T-helper 17 cell (primary cell): ENCODE measurements at places on chromosomes 2 and 18.

- DNase-seq, result no peak
These were observed 12.0 kb upstream of the GTF2A1L start for GRCh38 chr2:48605482-48606175.

DNA sequence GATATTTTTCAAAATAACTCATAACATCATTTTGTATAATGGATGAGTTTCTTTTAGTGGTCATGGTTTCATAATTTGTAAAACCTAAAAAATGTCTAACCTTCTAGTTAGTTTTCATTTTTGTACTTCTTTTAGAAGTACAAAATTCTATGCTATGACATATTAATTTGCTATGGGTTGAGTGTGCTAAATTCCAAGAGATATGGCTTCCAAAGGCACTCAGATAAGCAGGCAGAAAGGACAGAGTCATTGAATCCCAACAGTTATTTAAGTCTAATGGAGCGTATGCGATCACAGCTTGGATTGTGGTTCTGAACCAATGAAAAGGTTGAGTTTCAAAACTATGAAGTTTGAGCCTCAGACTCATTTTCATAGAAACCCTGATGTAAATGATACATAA lies 37.0 kb downstream of the GCG start:
- no peak for DNase-seq

DNA sequence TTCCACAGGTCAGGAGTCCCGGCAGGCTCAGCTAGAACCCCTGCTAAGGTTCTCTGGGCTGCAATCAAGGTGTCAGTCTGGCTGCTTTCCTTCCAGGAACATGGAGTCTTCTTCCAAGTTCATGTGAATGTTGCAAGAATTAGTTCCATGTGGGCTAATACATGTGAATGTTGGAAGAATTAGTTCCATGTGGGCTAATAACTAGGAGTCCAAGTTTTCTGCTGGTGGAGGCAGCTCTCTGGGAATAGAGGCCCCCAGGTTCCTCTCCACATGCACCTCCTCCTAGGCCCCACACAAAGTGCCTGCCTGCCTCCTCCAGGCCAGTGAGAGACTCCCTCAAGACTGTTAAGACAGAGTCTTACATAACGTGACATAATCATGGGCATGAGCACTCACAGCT lies 140.8 kb upstream of the SLC35G4 start:
- DNase-seq, result no peak

- no peak for DNase-seq
These were observed 230.8 kb downstream of the ANAPC1 start for GRCh38 chr2:111653103-111653624.

- DNase-seq, result no peak
These were observed 44.0 kb downstream of the SLC4A1AP start for GRCh38 chr2:27707462-27708256.

DNA sequence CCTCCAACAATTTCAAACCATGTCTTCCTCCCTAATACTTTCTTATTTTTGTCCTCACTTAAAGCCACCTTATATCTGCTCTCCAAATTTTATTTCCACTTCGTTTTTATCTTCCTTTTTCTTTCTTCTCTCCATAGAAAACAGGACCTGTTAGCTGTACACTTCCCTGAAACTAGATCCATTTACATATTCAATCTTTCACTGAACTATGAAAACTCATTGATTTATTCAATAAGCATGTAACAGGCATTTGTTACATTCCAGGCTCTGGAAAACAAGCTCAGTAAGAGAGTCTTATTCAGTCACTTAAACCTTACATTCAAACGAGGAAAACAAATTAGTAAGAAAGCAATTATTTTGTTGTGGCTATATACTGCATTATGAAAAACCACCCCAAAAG lies 1225.3 kb downstream of the SUCLG1 start:
- no peak for DNase-seq

DNA sequence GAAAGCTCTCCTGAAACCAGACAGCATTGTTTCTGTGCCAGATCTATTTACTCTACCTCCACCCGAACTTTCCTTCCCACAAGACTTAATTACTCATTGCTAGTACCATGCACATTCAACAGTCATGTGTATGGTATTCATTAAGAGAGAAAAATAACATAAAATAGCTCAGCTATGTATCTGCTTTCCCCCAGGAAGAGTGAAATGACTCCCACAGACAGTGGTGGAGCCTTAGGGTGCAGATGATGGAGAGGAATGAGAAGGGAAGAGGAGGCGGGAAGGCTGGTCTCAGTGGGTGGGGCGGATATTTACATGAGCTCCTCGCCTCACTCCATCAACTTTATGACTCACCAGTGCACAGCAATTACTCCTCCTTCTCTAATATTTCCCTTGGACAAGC lies 724.5 kb downstream of the EPHA4 start:
- DNase-seq, result no peak

DNA sequence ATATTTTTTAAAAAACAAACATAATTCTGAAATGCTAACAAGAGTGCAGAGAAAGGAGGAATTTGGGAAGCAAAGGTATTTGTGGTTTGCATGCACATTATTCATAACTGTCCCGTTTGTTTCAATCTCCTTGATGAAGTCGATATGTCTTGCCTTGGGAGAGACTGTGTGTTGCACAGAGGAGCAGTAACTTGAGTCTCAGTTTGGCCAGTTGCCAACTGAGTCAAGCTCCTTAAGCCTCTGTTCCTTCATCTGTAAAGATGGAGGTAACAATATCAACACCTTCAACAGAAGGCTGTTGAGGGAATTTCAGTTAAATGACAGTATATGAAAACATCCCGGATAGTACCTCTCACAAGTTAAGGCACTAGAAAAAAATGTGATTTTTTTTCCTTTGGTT lies 226.2 kb downstream of the ASXL3 start:
- no peak for DNase-seq

- DNase-seq, result no peak
These were observed 5.7 kb downstream of the GFPT1 start for GRCh38 chr2:69381337-69381737.

DNA sequence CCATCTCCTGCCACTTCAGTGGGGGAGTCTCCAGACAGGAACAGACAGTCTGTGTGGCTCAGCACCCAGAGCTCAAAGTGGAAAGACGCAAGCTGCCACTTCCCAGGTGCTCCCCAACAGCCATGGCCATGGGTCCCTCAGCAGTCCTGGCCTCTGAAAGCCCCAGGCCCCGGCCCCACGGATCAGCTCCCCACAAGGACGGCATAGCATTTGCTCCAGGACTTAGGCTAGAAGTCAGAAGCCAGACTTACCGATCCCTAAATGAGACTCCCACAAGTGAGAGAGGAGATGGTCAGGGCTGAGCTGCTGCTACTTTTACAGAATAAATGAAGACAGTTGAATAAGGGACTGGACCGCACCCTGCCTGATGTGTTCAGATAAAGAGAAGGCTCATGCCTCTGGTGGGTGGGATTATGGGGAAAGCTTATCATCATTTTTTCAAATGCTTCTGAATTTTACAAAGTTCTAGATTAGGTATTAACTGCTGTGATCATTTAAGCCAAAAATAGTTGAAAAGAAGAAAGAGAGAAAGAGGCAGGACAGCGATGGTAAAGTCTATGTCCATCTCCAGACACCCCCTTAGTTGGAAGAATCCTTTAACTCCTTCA lies 50.5 kb downstream of the ADD2 start:
- no peak for DNase-seq

GRCh38 chr2:202002381-202002780 lies 31.3 kb upstream of the FZD7 start:
- DNase-seq, result no peak

DNA sequence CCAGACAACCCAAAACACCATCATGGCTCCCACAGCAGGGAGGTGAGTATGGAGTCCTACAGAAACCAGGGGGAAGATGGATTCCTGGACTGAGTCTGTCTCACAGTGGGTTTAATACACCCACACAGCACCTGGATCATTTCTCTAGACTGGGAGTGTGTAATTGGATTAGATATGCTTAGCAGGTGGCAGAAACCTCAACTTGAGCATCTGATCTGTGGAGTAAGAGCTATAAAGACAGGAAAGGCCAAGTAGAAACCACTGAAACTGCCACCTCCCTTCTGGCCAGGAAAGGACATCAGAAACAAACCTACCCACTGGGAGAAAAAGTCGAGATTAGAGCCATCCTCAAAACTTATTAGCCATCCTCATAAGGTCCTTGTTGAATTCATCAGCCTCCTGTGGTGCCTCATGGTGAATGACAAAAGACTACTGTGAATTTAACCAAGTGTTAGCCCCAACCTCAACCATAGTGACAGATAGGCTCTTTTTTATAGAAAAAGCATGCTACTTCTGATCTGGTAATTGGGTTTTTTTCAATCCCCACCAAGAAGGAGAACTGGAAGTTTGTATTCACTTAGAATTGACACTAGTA lies 28.1 kb upstream of the CHST9 start:
- no peak for DNase-seq

DNA sequence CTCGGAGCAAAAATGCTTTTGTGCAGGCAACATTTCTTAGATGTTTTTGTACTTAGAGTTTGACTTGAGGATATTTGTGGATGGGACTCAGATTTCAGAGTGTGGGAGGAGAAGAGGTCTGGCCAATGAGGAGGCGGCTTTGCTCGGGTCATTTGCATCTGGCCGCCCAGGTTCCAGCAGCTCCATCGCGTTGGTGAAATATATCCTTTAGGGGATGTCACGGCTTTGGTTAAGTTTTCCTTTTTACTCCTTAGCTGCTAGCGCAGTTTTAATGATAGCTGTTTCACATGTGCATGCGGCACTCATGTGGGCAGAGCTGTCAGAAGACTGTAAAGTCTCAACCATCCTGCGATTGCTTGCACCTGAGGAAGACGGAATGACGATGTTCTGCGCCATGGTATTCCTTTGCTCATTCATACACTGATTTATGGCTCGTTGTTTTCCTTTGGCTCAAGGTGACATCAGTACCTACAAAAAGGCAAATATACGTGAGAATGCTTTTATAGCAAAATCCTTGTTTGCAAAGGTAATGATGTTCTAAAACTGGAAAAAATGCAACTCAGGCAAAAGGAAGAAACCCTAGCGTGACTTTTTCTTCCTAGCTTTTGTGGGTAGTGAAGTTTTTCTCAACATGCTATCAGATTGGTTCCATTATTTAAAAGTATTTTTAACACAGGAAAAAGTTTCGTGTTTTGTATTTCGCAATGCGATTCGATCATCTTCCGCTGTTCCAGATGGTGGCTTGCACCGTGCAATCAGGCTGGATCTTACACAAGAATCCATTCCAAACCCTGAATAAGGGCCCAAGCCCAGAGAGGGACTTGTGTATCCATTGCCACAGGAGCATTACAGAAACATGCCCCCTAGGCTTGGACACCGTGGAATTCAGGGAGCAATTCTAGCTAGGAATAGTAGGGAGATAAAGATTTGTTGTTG lies 70.5 kb upstream of the ZNF516 start:
- DNase-seq, result no peak

- no peak for DNase-seq
These were observed 12.4 kb downstream of the ASB1 start for GRCh38 chr2:238438856-238439849.

- no peak for DNase-seq
These were observed 11.5 kb downstream of the SFTPB start for GRCh38 chr2:85656468-85656867.

- peak; percentile 52 for DNase-seq
These were observed 17.4 kb upstream of the MRPL33 start for GRCh38 chr2:27754138-27754588.

DNA sequence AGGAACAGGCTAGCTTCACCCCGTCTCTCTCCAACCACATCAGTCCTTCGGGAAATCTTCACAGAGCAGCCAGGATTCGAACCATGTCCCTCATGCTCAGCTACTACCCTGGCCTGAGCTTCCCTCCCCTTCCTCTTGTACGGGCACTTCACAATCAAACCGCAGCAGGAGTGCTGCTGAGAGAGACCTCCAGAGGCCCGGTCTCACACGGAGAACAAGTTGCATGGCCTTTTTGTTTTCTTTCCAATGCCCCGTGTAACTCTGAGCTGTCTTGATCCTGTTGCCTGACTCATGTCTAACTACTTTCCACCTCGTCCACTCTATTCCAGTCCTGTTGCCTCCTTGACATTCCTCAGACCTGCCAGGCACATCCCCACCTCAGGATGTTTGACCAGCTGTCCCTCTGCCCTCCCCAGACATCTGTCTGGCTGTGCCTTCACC lies 25.4 kb downstream of the FBLN7 start:
- DNase-seq, result no peak

- DNase-seq, result no peak
These were observed 134.9 kb downstream of the LTBP1 start for GRCh38 chr2:33081691-33082090.

GRCh38 chr2:71742953-71743601 lies 289.7 kb downstream of the DYSF start:
- DNase-seq, result no peak

DNA sequence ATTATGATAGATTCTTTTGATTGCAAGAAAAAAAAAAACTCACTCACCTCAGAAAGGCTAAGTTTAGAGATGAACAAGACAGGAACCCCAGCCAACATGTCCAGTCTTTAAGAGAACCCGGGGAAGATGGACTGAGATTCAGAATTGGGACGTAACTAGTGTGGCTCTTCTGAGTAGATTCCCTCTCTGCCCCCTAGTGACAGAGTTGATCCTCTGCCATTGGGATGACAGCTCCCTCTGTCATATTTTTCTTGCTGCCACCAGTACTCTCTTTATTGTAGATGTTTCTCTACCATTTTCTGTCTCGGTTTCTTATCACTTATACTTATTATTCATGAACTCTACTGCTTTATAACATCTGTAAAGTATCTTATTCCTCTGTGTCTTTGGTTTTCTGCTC lies 77.7 kb downstream of the GULP1 start:
- DNase-seq, result no peak

- DNase-seq, result no peak
These were observed 9.3 kb upstream of the NMS start for GRCh38 chr2:100460904-100461530.

GRCh38 chr2:199784512-199784911 lies 66.5 kb downstream of the FTCDNL1 start:
- DNase-seq, result no peak

GRCh38 chr2:42663828-42664227 lies 95.4 kb downstream of the MTA3 start:
- DNase-seq, result no peak

- no peak for DNase-seq
These were observed 378.8 kb downstream of the PTPRM start for GRCh38 chr18:7945882-7946281.

DNA sequence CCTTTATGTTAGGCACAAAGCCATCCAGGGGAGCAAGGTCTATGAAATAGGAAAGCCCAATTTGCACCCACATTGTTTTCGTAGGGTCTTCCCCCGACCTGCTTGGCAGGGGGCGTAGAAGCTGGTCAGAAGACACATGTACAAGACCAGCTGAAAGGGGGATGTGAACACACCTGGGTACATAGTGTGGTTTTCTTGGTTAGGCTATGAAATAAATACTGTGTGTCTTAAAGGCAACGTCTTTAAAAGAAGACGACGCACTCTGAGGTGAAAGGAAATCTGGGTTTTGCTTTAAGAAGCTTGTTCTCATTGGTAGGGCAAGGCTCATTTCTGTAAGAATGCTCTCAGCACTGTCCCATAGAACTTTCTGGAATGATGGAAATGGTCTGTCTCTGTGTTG lies 60.0 kb upstream of the KLF7 start:
- no peak for DNase-seq

GRCh38 chr2:143140864-143141661 lies 11.8 kb downstream of the ARHGAP15 start:
- DNase-seq, result no peak
